Neural crest cell (in vitro differentiated cells): ENCODE measurements at places on chromosomes 12 and 14. TPM values are rescaled to one million over a fixed set of nuclear protein-coding genes. Genes with fewer than 3 reads are reported as not detected.

- DNase-seq: no peak
These were observed 105.3 kb downstream of the KCNH5 start for GRCh38 chr14:62939970-62940369.

DNA sequence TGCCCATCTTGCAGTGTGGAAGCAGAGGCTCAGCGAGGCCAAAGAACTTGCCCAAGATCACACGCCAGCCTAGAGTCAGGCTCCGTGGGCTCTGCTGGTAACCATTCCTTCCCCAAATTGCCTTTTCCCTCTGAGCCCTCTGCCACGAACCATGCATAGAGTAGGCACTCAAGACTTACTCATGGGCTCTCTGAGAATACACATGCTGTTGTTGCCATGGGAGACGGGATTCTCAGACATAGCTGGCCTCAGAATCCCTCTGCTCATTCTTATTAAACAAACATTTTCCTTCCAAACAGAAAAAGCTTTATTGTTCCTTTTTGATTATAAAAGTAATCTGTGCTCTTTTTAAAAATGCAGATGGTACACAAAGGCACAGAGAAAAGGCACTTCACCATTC, 52.5 kb upstream of the WSCD2 start:
- no peak for DNase-seq

- DNase-seq: no peak
These were observed 97.7 kb downstream of the PPM1A start for GRCh38 chr14:60346706-60347105.

GRCh38 chr14:92728759-92729364, 19.6 kb downstream of the LGMN start:
- no peak for DNase-seq

DNA sequence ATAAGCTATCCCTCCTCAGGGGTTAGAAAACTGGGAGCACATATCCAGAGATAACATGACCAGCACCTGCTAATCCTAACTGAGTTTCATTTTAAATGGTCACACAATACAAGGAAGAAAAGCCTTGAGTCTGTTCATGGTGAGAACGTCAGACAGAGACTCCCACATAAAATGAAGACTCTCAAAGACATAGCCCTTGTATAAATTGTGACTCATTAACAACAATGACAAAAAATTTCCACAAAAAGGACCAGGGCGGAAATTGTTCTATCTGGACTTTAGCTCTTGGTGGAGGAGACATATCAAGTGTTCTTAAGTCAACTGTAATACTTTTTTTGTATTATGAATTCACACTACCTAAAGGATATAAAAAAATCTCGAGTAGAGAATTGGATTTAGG, 313.7 kb upstream of the DCN start:
- DNase-seq: no peak

- DNase-seq: no peak
These were observed 57.2 kb upstream of the USP44 start for GRCh38 chr12:95608252-95609033.

DNA sequence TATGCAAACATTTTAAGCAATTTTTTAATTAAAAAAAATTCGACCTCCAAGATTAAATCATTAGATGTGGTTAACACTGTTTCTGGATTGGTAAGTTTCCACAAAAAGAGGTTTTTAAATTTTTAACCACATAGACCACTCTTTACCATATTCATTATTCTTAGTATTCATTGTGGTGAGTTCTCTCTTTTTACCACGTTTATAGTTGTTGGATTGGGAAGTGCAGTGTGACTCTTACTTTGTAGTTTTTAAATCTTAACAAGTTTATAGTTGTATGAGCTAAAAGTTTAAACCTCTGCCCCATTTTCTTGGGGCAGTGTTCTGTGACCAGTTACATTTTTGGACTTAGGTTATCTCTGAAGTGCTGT, 8.6 kb downstream of the ATP2A2 start:
- DNase-seq: no peak

- no peak for DNase-seq
These were observed 15.8 kb downstream of the CCND2 start for GRCh38 chr12:4289231-4289878.

DNA sequence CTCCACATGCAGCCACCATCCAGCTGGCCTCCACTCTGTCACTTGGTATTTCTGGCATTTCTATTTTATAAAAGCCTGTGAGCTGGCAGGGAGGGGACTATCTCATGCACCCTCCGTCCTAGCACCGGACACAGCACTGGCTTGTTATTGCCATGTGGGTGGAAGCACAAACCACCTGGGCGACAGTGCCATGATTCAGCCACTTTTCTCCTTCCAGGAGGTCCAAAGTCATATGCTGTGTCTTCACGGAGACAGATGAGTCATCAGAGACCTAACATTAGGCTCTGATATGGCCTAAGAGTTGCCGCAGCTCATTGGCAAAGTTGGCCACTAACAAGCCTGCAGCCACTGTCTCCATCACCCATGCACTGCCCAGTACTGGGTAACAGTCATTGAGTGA, 1123.0 kb downstream of the VRK1 start:
- DNase-seq: no peak

- DNase-seq: no peak
These were observed 2.9 kb upstream of the HSP90AA1 start for GRCh38 chr14:102089621-102090343.

DNA sequence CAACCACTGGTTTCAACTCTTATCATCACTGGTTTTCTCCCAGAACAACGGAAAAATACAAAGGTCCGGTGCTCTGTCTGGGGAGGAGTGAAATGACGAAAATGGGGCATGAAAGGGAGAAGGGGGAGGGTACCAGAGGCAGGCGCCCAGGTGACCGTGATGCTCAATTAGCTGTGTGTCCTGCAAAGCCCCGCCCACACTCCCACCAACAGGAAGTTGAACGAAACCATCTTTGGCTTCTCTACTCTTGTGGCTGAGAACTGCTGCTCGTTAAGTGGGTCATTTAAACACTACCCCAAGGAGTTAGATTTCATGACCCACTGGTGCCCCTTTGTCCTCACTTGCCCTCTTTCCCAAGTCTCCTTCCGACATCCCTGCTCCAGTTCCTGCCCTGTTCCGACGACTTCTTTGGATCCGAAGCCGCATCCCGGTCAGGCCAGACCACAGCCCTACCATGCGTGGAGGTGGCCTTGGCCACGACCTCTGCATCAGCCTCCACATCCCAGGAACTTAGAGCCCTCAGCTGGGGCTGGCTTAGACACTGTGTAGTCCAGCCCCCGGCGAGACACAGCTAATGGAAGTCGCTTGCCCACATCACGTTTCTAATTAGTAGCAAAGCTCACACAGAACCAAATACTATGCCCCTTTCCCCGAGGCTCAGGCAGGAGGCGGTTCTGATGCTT, 11.4 kb upstream of the LRTM2 start:
- DNase-seq: no peak

- no peak for DNase-seq
These were observed 88.5 kb downstream of the KCNC2 start for GRCh38 chr12:75121036-75121705.

- no peak for DNase-seq
These were observed 208.5 kb downstream of the FOXG1 start for GRCh38 chr14:28975084-28975483.

DNA sequence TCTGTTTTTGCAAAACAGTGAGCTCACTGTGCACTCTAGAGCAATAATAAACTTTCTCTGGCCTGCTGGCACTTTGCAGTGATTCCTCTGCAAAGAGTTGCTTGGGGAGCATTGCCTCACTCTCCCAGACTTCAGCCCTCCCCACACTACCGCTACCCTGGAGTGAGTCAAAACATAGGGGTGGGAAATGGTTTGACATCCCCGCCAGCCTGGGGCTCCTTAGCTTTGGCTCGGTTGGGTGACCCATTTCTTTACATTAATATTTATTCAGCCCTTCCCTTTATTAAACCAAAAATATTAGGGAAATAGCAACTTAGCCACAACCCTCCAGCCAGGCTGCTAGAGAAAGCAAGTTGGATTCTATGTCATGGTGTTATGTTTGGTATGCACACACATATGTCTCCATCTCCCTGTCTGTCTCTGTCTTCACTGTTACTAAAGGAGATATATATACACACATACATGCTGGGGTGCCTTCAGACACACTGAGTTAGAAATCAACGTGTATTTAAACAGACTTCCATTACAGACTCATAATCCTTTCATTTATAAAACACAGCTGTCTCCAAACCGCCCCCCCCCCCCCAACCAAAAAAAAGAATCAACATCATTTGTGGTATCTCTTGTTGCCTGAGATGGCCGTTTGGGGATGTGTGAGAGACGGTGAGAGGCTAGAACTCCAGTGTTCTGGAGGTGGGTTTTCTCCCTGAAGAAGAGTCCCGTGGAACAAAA, 3.4 kb upstream of the IRF2BPL start:
- DNase-seq: no peak

- DNase-seq: no peak
These were observed 32.5 kb downstream of the MMP17 start for GRCh38 chr12:131860472-131861260.

GRCh38 chr14:64478634-64479250, 13.4 kb downstream of the AKAP5 start:
- DNase-seq: no peak

GRCh38 chr14:20195911-20196310, 5.2 kb downstream of the OR11G2 start:
- DNase-seq: no peak

DNA sequence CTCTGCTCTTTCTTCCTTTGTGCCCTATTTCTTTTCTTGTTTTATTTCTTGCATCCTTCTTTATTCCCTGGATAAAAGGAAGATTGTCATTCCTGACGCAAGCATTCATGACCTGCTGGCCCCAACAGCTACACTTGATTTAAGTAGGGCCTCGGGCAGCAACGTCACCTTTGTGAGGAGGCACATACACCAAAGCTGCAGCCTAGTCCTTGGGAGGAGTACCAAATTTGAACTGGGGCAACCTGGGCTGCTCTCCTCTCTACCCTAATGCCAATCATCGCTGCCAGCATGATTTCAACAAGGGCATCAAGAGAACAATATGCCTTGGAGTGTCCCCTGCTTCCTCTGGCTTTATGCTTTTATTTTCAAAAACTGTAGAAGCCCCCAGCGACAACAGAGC, 76.4 kb downstream of the C12orf50 start:
- peak; percentile 15 for DNase-seq

- no peak for DNase-seq
These were observed 13.9 kb downstream of the CSRP2 start for GRCh38 chr12:76864791-76865400.

DNA sequence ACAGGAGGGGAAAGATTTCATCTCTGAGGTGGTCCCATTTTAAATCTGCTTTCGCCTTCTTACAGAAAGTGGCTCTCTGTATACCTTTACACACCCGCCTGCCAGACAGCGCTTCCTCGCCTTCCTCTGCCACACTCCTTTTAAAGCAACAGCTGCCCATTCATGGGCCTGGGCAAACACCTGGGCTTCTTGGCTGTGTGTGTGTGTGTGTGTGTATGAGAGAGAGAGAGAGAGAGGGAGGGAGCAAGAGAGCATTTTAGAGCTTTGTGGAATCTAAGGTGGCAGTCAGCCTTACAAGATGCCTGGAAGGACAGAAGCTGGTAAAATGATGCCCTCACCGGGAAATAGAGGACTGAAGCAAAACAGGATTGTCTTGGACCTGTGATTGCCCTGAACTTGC, 20.0 kb downstream of the PTHLH start:
- no peak for DNase-seq

DNA sequence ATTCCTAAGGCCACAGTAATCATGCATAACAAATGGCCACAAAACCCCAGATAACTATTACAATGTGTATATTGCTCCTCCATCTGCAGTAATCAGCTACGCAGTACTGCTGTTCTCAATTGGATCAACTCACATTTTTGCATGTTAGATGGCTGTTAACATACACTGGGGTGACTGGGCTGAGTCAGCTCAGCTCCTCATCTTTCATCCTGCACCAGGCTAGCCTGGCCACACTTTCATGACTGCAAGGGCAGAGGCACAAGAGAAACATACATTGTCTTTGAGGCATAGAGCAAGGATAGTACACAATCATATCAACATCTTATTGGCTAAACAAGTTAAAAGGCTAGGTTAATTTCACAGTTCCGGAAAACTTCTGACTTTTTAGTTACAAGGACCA, 306.6 kb downstream of the SLC6A15 start:
- no peak for DNase-seq

GRCh38 chr14:96861568-96862310, 64.6 kb downstream of the VRK1 start:
- no peak for DNase-seq

DNA sequence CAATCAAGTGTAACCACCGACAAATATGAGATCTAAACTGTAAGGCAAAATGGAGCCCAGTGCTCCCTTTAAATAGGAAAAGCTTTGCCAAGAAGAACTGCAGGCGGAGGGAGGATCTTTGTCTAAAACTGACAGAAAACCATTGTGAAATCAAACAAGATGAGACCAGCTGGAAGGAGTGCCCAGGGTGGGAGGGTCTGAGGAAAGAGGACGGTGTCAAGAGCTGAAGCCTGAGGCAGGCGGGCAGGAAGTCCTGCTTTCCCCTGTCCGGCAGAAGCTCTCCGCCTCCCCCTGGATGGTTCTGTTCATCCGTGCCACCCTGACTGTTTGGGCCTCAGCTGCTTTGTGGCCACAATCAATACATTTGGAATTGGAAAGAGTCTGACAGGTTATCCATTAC, 37.5 kb downstream of the CDC42BPB start:
- DNase-seq: no peak

GRCh38 chr14:34691206-34691605, 23.2 kb downstream of the CFL2 start:
- no peak for DNase-seq

DNA sequence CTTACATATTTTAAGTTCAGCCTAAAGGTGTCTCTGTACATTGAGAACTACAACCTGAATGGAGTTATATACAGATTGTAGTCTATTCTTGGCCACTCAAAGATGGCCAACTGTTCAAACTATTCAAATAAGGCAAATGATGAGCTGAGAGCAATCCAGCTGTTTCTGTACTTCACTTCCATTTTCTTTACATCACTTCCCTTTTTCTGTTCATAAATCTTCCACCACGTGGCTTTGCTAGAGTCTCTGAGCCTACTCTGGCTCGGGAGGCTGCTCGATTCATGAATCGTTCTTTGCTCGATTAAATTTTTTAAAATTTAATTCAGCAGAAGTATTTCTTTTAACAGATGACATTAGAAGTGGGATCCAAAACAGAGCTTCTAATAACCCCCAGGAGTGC, 879.7 kb downstream of the GALC start:
- no peak for DNase-seq

The PPP1R12A gene
- total RNA-seq: 65.7 and 72.3 TPM in 2 replicates

The ESR2 gene
- total RNA-seq: 0.20 and 0.33 TPM in 2 replicates

The IL26 gene
- total RNA-seq: not detected in 2 replicates

The MIP gene
- not detected in 2 replicates for total RNA-seq

The CCDC197 gene
- total RNA-seq: not detected in 2 replicates

The FOS gene
- total RNA-seq: 3.8 and 5.8 TPM in 2 replicates

The KERA gene
- not detected in 2 replicates for total RNA-seq
